ENCODE measurements at places on chromosomes 2 and 18.

GRCh38 chr2:161825429-161825828 lies 201.2 kb downstream of the SLC4A10 start:
- H3K27ac ChIP-seq: no peak overlapping the region
- no peaks in the 10 kb centered on the region for H3K4me1 ChIP-seq
- no peaks in the 10 kb centered on the region for H3K27me3 ChIP-seq
- H3K4me3 ChIP-seq: no peak overlapping the region
- no peaks in the 10 kb centered on the region for H3K36me3 ChIP-seq
- DNase-seq: no peak

- H3K27me3 ChIP-seq: no peaks in the 10 kb centered on the region
- DNase-seq: no peak
- H3K27ac ChIP-seq: no peak overlapping the region
- no peak overlapping the region for H3K4me3 ChIP-seq
These were observed 22.8 kb downstream of the SGPP2 start for GRCh38 chr2:222447131-222447530.

- H3K4me1 ChIP-seq: no peaks in the 10 kb centered on the region
These were observed 2.0 kb upstream of the FAM117B start for GRCh38 chr2:202632682-202633290.

GRCh38 chr2:58601017-58601416 lies 359.9 kb upstream of the FANCL start:
- no peaks in the 10 kb centered on the region for H3K27me3 ChIP-seq
- no peak overlapping the region for H3K27ac ChIP-seq
- no peaks in the 10 kb centered on the region for H3K4me1 ChIP-seq
- H3K36me3 ChIP-seq: no peaks in the 10 kb centered on the region
- no peak overlapping the region for H3K4me3 ChIP-seq

- H3K27me3 ChIP-seq: no peaks in the 10 kb centered on the region
- H3K27ac ChIP-seq: no peak overlapping the region
These were observed 21.9 kb upstream of the RMP24 start for GRCh38 chr18:35950628-35950982.

- H3K4me3 ChIP-seq: no peak overlapping the region
- peak; percentile 66 for DNase-seq
- H3K27me3 ChIP-seq: no peaks in the 10 kb centered on the region
- H3K36me3 ChIP-seq: no peaks in the 10 kb centered on the region
These were observed 28.6 kb downstream of the ITGA6 start for GRCh38 chr2:172456002-172456401.

DNA sequence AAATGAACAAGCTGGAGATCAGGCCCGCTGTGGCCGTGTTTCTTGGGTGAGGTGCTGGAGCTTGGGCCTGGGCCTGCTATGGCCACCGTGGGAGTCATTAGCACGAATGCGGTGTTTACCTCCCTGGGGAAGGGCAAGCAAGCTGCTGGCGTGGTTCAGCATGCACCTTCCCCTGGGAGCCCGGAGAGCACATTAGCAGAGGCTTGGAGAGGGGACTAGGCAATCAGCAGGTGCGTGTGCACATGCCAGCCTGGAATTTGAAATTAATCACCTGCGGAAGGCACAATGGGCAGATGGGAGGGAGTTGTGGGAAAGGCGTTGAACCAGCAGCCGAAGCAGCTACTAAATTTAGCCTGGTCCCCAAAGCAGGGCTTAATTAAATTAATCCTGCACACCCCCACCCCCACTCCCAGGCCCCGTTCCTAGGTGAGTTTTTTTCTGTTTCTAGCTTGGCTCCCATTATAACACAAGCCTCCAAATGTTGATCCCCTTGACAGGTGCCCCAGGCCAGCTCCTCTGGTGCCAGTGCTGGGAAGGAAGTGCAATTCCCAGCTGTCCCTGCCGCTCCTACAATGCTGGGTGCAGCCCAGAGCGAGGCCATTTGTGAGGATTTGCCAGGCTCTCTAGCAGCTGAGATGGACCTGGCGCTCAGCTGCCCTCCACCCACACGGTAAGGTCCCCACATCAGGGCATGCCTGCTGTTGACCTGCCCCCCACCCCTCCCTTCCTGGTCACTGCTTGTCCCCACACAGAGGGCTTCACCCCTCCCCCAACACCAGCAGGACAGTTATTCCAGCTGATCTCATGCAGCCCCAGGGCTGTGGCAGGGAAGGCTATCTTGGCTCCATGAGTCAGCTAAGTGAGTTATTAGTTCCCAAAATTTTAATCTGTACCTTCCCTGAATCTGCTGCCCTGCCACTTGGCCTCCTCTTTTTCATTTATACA lies 115.0 kb downstream of the ZBTB7C start:
- no peak overlapping the region for H3K27ac ChIP-seq
- H3K4me3 ChIP-seq: no peak overlapping the region
- H3K36me3 ChIP-seq: no peaks in the 10 kb centered on the region
- no peaks in the 10 kb centered on the region for H3K4me1 ChIP-seq
- H3K27me3 ChIP-seq: no peaks in the 10 kb centered on the region

- no peaks in the 10 kb centered on the region for H3K27me3 ChIP-seq
- no peak overlapping the region for H3K27ac ChIP-seq
- peaks cover 1% of the 10 kb centered on the region for H3K4me1 ChIP-seq
- H3K36me3 ChIP-seq: no peaks in the 10 kb centered on the region
- H3K4me3 ChIP-seq: no peak overlapping the region
These were observed 28.5 kb upstream of the NOSTRIN start for GRCh38 chr2:168773719-168774521.

DNA sequence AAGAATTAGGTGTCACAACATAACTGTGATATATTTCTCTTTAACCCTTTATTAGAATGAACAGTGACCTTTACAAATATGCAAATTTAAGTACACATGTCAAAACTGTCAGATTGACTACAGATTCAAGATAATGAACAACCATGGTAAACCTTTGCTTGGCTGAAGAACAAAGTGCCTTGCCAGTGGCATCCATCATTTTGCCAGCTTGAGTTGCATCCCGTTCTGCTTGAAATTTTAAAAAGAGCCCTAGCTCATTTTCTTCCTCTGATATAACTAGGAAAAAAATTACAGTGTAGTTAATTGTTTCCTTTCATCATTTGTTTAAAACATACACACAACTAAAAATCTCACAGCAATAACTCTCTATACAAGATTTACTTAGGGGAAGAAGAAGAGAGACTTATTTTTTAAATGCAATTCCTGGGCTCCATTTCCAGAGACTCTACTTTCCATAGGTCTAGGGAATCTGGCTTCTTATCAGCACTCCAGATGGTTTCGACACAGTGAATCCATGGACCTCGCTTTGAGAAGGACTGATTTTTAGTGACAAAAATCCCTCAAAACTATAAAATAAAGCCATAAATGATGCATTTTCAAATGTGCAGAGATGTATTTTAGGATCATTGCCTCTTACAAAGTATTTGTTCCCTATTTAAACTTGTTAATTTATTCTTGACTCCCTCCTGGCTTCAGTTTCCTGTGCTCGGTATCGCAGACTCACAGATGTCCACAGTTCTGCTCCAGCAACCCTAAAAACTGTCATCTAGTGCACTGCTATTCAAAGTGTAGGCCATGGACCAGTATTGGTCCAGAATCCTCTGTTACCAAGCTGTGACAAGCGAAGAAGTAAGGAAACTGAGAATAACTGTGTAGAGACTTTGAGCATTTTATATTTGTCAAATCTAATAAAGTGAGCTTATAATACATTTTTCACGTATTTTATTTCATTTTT lies 50.1 kb downstream of the ICA1L start:
- no peak for DNase-seq
- no peak overlapping the region for H3K4me3 ChIP-seq
- no peaks in the 10 kb centered on the region for H3K4me1 ChIP-seq
- no peaks in the 10 kb centered on the region for H3K36me3 ChIP-seq
- no peaks in the 10 kb centered on the region for H3K27me3 ChIP-seq

GRCh38 chr18:35466334-35466733 lies 31.4 kb downstream of the INO80C start:
- H3K4me1 ChIP-seq: no peaks in the 10 kb centered on the region
- DNase-seq: peak; percentile 20
- H3K36me3 ChIP-seq: no peaks in the 10 kb centered on the region
- H3K27ac ChIP-seq: no peak overlapping the region
